Left renal pelvis (tissue), 4 donors: ENCODE measurements at places on chromosomes 2 and 18.

DNA sequence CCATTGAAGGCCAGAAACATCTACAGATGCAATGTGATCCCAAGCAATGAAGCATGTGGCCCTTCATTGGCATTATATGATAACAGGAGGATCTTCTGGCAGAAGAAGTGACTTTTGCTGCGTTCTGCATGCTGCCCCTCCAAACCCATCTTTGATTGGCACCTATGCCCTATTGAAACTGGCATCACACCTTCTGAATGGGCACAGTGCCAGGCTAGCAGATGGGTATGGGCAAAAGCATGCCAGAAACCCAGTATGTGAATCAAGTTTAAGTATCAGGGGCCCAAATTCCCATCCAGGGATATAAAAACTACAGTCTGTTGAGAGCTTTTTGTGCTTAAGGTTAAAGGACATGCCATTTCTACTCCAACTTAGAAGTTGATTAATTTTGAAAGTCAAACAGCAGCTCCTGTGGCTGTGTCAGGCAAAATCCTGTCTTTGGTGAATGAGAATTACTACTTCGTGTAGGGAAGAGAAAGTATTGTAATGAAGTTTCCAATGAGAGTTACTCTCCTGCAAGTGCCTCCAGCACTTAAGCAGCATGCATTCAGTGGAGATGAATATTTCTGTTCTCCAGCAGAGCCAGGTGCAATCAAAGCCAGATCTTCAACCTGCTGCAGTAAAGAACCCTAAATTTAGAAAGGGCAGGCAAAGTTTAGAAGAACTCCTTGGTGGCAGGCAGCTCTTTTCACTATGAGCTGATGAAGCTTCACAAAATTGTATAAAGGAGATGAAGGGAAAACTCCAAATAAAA, 8.6 kb downstream of the VRK2 start:
- DNase-seq = no peak

DNA sequence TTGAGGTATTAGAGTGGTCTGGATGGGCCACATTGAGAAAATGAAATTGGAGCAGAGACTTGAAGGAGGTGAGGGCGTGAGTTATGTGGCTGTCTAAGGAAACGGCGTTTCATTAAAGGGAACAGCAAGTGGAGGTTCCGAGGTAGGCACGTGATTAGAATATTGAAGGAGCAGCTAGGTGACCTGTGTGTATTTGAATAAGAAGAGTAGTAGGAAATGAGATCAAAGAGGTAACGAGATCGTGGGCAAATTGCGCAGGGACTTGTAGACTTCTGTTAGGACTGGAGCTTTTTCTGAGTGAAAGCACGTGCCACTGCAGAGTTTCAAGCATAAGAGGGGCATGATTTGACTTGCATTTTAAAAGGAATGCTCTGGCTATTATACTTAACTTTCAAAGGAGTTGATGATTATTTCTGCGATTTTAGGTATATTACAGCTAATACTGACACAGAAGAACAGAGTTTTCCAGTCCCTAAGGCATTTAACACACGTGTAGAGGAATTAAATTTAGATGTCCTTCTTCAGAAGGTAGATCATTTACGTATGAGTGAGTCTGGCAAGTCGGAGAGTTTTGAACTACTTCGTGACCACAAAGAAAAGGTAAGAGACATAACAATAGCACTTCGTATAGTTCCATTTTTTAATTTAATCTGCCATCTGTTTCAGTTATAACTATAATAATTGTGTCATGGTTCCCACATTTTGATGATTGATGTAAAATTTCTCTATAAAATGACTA, 48.7 kb downstream of the RMDN2 start:
- no peak for DNase-seq

DNA sequence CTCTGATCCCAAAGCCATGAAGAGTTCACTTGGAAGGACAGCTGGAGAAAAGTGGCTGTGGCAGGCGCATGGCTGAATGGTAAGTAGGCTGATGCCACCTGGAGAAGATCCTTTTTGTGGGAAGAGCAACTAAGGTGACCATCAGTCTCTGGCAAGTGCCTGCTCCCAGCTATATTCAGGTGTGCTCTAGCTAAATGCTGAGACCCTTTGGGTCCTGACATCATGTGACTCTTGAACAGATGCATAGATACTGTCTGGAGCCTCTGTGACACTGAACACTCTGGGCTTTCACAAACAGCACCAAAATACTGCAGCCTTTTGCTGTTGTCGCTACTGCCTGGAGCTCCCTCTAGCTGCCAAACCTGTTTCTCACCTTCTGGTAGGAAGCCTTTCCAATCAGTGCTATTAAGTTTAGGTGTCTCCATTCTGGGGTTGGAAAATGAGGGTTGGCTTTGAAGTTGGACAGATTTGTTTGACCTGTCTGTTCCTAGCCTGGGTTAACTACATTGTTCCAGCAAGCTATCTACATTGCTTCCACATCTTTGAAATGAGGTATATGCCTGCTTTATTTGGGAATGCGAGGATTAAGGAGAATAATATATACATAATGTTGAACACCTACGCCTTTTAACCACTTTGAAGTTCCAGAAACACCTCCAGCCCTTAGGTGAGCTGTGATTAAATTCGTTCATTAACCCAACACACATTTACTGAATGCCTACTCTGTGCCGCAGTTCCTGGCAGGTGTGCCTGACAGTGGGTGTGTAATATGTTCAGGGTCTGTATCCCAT, 3.1 kb downstream of the EGR4 start:
- DNase-seq = no peak

GRCh38 chr2:223554923-223555322, 47.2 kb downstream of the SCG2 start:
- DNase-seq = no peak

DNA sequence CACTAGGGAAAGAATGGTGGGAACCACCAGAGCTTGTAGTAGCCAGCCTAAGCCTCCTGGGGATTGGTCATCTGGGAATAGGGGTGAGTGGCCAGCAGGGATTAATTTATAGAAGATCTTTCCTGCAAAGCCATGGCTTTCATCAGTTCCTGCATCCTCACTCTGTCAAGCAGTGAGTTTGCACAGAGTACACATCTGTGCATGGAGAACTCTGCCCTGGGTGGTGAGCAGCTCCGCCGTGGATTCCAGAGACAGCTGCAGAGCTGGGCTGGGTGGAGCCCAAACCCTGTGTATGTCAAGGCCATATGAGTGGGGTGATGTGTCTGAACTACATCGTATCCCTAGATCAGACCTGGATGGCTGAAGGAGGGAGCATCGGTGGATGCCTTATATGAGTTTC, 182.2 kb downstream of the GLI2 start:
- DNase-seq = no peak

DNA sequence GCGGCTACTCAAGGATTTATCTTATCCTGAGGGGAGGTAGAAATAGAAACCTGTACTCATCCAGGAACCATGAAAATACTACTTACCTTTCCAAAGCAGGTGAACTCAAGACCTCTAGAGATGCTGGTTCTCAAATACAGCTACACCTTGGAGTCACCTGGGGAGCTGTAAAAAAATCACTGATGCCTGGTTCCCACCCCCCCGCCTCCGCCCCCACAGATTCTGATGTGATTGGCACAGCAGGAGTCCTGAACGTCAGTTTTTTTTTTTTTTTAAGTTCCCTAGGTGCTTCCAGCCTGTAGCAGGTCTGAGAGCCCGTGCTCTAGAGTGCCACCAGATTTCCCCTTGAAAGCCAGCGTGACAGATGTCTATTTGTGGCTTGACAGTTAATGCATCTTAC, 113.6 kb downstream of the MRO start:
- DNase-seq = no peak

- DNase-seq = no peak
Measured at GRCh38 chr2:168529900-168530561, 74.0 kb downstream of the CERS6 start.

DNA sequence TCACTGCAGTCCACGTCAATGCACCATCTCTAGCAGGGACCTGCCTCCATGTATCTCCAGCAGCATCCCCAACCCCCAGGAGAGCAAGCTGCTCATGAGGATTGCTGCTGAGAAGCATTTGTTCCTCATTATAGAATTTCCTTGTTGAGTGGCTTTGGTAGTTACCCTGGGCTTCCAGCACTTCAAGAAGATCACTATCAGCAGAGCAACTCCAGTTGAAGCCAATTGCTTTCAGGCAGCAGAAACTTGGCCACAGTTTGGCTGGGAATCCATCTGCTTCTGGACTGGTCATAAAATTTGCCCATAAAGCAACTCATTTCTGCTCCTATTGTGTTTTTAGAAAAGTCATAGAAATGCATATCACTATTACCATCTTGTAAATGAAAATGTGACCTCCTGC, 17.4 kb downstream of the TRPM8 start:
- DNase-seq = no peak

DNA sequence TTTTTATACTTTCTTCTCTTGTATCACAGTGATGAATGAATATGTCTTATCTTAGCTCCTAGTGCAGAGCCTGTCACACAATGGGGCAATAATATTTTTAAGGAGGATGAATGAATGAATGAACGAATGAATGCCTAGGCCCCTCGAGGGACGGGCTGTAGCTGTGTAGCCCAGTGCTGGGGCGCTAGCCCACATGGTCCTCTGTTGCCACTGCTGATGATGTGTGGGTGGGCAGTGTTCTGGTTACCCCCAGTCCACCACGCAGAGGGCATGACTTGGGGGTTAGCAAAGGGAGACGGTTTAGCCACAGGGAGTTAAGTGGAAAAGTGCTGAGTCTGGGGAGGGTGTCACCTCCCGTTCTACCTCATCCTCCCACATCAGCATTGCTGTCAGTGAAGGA, 134.2 kb downstream of the SMAD7 start:
- no peak for DNase-seq

GRCh38 chr18:21894619-21895367, 154.2 kb downstream of the MIB1 start:
- DNase-seq = no peak
